ENCODE measurements at places on chromosomes 2 and 18. TPM values are rescaled to one million over a fixed set of nuclear protein-coding genes. Genes with fewer than 3 reads are reported as not detected.

- DNase-seq: no peak
Measured at GRCh38 chr18:40983835-40984234, 971.2 kb upstream of the PIK3C3 start.

ARL5A gene
- 39.5 TPM for total RNA-seq

GRCh38 chr2:174697255-174697654 is 67.0 kb downstream of the CHRNA1 start:
- peak; percentile 49 for DNase-seq

GRCh38 chr2:199743415-199744120 is 107.4 kb downstream of the FTCDNL1 start:
- DNase-seq: no peak

DNA sequence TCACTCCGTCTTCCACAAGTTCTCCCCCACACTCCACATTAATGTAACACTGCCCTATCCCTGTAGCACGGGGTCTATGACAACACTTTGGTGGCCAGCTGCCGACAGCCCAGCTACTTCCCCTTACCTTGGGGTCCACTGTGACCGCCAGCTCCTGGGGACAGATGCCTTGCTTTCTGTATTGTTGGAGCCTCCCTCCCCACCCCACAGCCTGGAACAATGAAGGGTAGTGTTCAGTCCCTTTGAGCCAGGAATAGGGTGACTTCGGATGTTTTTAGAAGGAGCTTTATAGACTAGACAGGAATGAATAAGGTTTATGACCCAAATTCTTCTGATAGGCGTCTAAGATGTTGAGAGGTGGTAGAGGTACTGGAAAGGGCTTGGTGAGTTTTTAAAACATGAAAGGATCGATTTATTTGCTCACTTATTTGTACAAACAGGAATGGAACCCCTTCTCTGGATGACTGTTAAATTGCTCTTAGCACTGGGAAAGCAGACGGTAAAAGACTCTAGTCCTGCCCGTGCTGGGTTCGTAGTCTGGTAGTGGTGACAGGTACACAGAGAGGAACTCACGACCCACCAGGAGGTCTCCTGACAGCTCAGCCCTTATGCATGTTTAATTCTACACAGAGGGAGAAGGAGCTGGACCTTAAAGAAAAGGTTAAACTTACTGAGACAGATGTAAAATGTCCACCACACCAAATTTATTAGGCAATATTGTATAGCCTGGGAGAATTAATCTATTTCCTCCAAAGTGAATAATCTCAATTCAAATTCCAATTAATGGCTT is 90.9 kb downstream of the MYCN start:
- no peak for DNase-seq

RAX gene
- not detected for total RNA-seq

RNU2-63P gene
- 2.9 TPM for total RNA-seq

TTR gene
- total RNA-seq: 2.1 TPM

DNA sequence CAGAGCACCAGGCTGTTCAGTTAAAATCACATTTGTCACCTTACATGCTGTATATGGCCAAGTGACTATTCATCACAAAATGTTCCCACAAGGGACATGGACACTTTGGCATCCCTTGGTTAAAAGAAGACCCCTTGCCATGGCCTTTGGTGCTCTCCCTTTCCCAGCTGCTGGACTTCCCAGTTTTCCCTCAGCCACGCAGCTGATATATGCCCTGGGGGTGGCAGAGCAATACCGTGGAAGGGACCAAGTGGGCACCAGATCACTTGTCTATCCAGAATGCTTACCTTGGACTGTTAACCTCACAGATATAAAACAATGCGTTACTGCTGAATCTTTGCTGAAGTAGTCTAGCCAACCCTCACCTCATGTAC is 35.3 kb downstream of the PAIP2B start:
- DNase-seq: no peak

INHBB gene
- total RNA-seq: 0.10 TPM

DNA sequence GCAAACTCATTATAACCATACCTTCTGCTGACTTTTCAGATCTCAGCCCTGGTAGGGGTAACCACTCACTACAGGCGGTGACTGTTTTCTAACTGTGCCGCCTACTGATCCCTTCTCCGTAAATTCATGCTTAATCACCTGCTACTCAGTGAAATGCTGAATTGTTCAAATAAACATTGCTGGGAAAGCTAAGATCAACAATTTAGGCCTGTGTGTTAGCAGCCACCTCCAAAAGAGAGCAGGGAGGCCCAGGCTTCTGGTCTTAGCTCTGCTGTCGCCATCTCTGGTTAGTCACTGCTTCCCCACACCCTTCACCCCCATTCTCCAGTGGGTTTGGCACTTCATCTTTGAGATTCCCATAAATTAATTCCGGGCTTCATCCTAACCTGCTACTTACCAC is 21.8 kb upstream of the NT5C1B start:
- no peak for DNase-seq

FRZB gene
- total RNA-seq: 5.9 TPM

Measured in mucosa of descending colon (tissue), 3 donors.